CD14-positive monocyte (primary cell): ENCODE measurements at places on chromosomes 2 and 18. TPM values are rescaled to one million over a fixed set of nuclear protein-coding genes. Genes with fewer than 3 reads are reported as not detected.

The SNED1 gene
- polyA plus RNA-seq: 0.02 TPM

The SERPINB10 gene
- polyA plus RNA-seq: 0.56 and 1.3 TPM in 2 replicates

The PLB1 gene
- polyA plus RNA-seq: 35.8 and 36.6 TPM in 2 replicates

The ADRA2B gene
- not detected for polyA plus RNA-seq

The REG1A gene
- polyA plus RNA-seq: not detected in 2 replicates

The MEP1B gene
- not detected for polyA plus RNA-seq

The ZBTB7C gene
- not detected for polyA plus RNA-seq

The DCDC2C gene
- not detected in 2 replicates for polyA plus RNA-seq

The DARS1 gene
- 7.9 and 24.4 TPM in 2 replicates for polyA plus RNA-seq

The DCC gene
- not detected for polyA plus RNA-seq

The AOX1 gene
- not detected for polyA plus RNA-seq

The RRM2 gene
- polyA plus RNA-seq: 1.5 TPM in 1 of 2 replicates, not detected in the other

The TRIM43B gene
- polyA plus RNA-seq: not detected

The STARD6 gene
- not detected in 2 replicates for polyA plus RNA-seq

The CRYGC gene
- not detected in 2 replicates for polyA plus RNA-seq

The RAB17 gene
- 0.11 and 0.35 TPM in 2 replicates for polyA plus RNA-seq

The TYMS gene
- polyA plus RNA-seq: not detected

The IL36RN gene
- polyA plus RNA-seq: not detected
